Iris pigment epithelial cell (primary cell): ENCODE measurements at places on chromosomes 4 and X.

- no peak for DNase-seq
Observed at GRCh38 chr4:28062562-28062961, 1201.9 kb downstream of the STIM2 start.

DNA sequence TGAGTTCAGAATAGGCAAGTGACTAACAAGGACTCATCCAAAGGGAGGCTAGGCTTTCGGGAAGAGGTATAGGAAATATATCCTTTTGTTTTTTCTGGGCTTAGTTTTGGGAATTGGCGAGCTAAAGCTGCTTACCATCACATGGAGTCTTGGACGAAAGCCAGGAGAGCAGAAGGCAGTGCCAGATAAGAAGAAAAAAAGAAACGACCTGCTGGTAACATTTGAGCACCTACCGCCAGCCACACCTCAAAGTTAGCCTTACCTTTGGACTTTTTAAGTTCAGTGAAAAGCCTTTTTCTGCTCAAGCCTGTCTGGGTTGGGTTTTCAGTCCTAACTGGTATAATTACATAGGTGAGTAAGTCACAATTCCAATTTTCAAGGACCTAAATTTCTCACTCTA lies 85.1 kb upstream of the LCORL start:
- no peak for DNase-seq

- no peak for DNase-seq
Observed at GRCh38 chr4:1207157-1207470, 34.7 kb upstream of the SPON2 start.

GRCh38 chrX:68570598-68570997 lies 71.7 kb downstream of the YIPF6 start:
- no peak for DNase-seq

GRCh38 chrX:149222040-149222439 lies 283.1 kb downstream of the IDS start:
- DNase-seq: no peak

DNA sequence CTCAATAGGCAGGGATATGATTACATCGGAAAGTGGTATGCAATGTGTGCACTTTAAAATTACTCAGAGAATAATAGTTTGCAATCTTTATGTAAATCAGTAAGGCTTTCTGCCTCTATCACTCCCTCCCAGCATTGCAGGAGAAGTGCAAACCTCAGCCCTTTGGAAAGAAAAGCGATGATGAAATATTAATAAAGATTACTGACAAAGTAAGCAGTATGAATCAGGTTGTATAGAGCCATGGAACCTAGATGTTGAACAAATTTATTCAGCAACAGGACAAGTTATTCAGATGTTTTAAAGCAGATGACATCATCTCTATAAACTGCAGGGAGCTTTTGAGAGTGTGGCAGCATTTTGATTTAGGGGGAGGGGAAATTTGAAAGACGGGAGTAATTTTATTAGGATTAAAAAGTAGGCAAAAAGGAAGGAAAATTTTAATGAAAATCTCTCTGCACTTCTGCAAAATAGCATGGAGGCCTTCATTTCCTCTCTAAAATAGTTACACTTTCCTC lies 631.7 kb upstream of the GRIA3 start:
- no peak for DNase-seq

DNA sequence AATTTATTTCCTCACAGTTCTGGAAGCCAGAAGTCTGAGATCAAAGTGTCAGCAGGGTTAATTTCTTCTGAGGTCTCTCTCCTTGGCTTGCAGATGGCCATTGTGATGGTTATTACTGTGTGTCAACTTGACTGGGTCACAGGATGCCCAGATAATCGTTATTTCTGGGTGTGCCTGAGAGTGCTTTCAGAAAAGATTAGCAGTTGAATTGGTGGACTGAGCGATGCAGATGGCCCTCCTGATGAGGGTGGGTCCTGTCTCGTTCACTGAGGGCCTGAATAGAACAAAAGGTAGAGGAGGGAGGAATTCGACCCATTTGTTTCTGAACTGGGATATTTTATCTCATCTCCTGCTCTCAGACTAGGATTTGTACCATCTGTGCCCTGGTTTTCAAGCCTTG lies 15.7 kb downstream of the SMIM43 start:
- no peak for DNase-seq

- peak; percentile 22 for DNase-seq
Observed at GRCh38 chr4:20127626-20128025, 124.1 kb upstream of the SLIT2 start.

DNA sequence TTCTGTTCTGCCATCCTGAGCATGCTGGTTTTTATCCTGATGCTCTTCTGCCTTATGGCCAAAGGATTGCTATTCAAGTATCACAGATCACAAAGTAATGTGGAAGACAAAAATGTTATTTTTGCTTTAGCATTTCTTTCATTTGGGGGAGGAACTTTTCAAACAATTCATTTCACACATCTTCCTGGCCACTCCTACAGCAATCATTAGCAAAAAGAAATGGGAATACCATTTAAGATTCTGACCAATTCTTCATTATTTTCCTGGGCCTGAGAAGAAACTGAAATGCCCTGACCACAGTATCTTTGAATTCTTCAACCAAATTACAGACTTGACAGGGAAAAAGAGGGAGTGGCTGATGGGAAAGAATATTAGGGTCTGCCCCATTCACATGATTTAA lies 38.0 kb upstream of the GRID2 start:
- DNase-seq: no peak

DNA sequence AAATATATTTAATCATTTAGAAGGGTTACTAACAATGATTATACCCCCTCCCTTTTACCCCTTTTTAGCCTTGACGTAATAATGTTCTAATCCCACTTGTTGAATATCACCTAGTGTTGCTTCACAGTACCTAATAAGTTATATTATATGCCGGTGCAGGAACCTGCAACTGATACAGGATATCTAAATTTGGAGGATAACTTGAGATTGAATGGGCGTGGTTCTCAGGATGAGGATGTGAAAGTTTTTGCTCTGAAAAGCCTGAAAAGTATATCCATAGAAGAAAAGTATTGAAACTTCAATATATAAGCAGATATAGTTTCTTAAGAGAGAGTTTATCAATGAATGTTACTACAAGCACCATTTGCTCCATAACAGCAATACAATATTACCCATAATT lies 59.8 kb downstream of the ZNF711 start:
- no peak for DNase-seq

GRCh38 chrX:15515931-15516330 lies 15.3 kb downstream of the BMX start:
- DNase-seq: no peak

- DNase-seq: no peak
Observed at GRCh38 chr4:73810191-73810590, 26.3 kb upstream of the CXCL6 start.

- no peak for DNase-seq
Observed at GRCh38 chrX:149758068-149758714, 15.7 kb upstream of the HSFX1 start.

GRCh38 chr4:148015058-148015457 lies 283.2 kb downstream of the ARHGAP10 start:
- peak; percentile 52 for DNase-seq

DNA sequence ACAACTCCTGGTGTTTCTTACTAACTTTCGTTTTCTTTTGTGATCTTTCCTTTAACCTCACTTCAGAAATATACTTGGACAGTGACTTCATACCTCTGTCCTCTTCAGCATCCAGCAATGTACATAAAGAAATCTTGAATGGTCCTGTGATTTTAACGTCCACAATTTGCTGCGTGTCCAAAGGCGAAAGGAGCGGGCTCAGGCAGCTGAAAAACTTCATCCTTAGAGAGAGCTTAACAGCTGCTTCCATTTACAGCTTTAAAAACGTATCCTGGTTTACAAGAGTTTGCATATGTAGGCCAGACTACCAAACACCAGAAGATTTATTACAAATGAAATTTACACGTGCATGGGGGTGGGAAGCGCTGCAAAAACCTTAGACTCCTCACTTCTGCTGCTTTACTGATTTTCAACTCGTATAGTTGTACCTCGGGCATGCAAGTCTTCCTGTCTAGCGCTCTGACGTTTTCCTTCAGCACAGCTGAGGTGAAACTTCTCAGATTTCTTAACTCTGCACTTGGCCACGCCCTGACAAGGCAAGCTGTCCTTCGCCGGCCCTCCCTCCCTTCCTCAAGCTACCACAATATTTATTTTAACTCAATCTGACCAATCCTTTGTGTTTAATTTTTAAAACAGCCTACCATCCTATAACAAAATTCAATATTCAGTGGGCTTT lies 406.4 kb downstream of the FAM47A start:
- peak; percentile 54 for DNase-seq

- DNase-seq: peak; percentile 56
Observed at GRCh38 chr4:88219099-88219498, 60.7 kb upstream of the ABCG2 start.

- DNase-seq: no peak
Observed at GRCh38 chr4:107187091-107187490, 151.0 kb upstream of the DKK2 start.

GRCh38 chr4:140857111-140857510 lies 100.9 kb upstream of the TBC1D9 start:
- DNase-seq: no peak

- no peak for DNase-seq
Observed at GRCh38 chr4:163462556-163462955, 11.0 kb downstream of the TKTL2 start.

GRCh38 chr4:4800646-4801408 lies 58.6 kb upstream of the MSX1 start:
- peak; percentile 78 for DNase-seq

- DNase-seq: no peak
Observed at GRCh38 chrX:68438575-68438974, 5.3 kb upstream of the OPHN1 start.

- no peak for DNase-seq
Observed at GRCh38 chr4:26009502-26009901, 95.5 kb downstream of the SMIM20 start.

GRCh38 chr4:40864531-40864930 lies 114.8 kb downstream of the NSUN7 start:
- no peak for DNase-seq

- peak; percentile 80 for DNase-seq
Observed at GRCh38 chr4:9762823-9763475, 18.5 kb upstream of the DRD5 start.

DNA sequence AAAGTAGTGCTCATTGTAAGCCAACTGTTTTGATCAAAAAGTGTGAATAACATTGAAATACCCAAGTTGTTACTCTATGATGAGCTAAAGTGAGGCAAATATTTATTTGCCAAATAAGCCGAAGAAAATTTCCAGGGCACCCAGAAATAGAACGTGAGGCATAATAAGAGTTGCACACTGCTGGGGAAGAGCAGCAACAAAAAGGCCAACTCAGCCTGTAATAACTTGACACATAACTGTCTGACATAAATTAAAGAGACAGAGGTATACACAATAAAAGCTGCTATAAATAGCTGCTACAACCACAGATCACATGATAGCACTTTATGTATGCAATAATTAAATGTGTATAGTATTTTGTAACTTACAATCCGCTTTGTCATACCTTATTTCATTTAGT lies 2.0 kb upstream of the ABCB7 start:
- no peak for DNase-seq

GRCh38 chrX:107686792-107687191 lies 58.5 kb downstream of the PRPS1 start:
- DNase-seq: peak; percentile 57

DNA sequence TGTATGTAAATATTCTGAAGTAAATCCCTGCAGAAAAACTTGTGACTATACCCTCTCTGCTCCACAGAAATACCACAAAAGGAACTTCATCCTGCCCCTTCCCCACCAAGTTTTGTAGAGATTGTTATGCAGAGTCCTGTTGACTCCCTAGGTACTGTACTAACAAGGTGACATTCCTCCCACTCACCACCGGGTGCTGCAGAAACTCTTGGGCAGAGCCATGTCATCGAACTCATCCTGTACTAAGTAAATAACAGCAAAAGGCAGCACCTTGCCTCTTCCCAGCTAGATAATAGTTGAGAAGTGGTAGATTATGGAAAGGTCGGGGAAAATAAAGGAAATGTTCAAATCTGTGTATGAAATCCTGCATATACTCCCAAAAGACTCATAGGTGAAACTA lies 233.3 kb downstream of the STPG2 start:
- no peak for DNase-seq

GRCh38 chr4:149993030-149993429 lies 85.2 kb upstream of the DCLK2 start:
- DNase-seq: no peak

GRCh38 chr4:186904101-186904500 lies 180.4 kb upstream of the FAT1 start:
- DNase-seq: peak; percentile 92

DNA sequence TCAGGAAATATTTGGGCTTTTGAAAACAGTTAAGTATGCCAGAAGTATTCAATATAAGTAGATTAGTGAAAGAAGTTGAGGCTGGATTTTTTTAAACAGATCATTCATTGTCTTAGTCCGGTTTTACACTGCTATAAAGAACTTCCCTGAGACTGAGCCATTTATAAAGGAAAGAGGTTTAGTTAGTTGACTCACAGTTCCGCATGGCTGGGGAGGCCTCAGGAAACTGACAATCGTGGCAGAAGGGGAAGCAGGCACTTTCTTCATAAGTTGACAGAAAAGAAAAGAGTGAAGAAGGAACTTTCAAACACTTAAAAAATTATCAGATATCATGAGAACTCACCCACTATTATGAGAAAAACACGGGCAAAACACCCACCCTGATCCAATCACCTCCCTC lies 31.1 kb upstream of the CYLC1 start:
- no peak for DNase-seq

GRCh38 chrX:136736690-136737089 lies 44.0 kb downstream of the ARHGEF6 start:
- DNase-seq: no peak

GRCh38 chr4:1767061-1767769 lies 25.9 kb upstream of the FGFR3 start:
- DNase-seq: no peak

- peak; percentile 90 for DNase-seq
Observed at GRCh38 chr4:185115827-185116232, 27.2 kb upstream of the SLC25A4 start.

DNA sequence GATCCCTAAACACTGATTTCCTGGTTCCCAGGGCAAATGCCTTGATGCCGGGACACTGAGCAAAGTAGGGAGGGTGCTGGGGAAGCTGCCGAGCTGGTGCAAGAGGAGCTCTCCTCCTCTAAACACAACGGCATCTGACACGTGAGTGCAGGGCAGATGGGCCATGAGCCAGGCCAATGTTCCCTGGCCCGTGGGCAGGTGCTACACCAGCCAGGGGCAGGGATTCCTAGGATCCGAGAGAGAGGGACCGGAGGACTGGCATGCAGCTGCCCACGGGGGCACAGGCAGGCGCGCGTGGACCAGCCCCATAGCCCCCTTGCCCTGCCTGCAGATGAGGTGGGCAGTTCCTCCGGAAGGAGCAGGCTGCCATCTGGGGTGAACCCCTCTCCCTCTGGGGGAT lies 66.8 kb upstream of the AFAP1 start:
- no peak for DNase-seq
